NCI-H1417 treated with DMSO at 0.1 percent for 48 hours (cell line): ENCODE measurements at places on chromosomes 1 and 21.

GRCh38 chr21:37564341-37564923 lies 197.9 kb downstream of the DYRK1A start:
- DNase-seq = peak; percentile 39

DNA sequence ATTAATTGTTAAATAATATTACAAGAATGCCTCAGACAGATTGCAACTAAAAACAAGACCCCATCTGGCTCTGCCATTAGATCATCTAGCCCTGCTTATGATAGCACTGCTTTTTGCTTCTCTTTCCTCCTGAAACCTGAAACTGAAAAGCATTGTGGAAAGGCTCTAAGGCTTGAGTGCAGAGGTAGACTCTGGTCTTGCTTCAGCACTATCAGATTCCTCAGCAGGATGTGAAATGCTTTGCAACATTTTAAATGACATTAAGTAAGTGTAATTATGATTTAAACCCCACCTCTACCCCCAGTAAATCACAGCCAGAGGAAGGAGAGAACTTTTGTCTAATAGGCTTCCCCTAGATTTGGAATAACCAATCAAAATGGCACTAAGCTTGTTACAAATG lies 32.9 kb downstream of the PHC2 start:
- DNase-seq = no peak

DNA sequence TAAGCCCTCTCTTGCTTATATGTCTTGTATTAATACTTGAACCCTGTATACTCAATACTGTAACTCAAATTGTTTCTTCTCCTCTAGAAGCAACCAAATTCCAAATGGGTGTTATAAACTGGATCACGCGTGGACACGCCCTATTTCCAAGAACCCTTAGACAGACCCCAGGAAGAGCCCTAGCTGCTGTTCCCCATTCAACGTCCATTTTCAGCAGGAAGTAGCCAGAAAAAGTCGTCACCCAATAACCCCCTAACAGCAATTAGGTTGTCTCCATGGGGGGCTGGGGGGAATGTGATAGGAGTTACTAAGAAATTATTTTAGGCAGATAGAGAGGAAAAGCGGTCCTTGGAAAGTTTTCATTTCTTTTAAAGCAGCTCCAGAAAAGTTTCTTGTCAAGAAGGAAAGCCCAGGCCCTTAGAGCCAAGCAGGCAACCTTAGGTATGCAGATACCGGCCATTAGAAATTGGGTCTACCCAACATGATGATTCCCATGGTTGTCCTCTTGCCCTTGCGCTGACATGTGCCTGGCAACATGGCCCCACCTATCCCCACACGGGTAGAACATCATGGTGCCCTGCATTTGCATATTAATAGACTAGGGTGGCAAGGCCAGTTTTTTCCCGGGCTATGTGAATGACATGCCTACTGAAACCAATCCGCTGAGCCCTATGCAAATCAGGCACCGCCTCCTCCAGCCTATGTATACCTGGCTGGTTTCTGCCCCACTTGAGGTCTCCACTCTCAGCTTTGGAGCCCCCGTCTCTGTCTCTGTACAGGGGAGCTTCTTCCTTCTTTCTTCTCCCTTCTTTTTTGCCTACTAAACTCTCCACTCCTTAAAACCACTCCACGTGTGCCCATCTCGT lies 4.0 kb upstream of the CD46 start:
- no peak for DNase-seq

GRCh38 chr1:53480678-53481077 lies 21.5 kb downstream of the DMRTB1 start:
- DNase-seq = no peak

GRCh38 chr1:14138135-14138506 lies 438.1 kb downstream of the PRDM2 start:
- DNase-seq = no peak

- DNase-seq = no peak
Observed at GRCh38 chr21:36613059-36613458, 85.9 kb upstream of the SIM2 start.

GRCh38 chr1:117436513-117436912 lies 69.3 kb downstream of the MAN1A2 start:
- DNase-seq = no peak

- no peak for DNase-seq
Observed at GRCh38 chr1:225987491-225988316, 11.4 kb downstream of the SDE2 start.

- DNase-seq = no peak
Observed at GRCh38 chr21:38832664-38833063, 26.9 kb downstream of the ETS2 start.

DNA sequence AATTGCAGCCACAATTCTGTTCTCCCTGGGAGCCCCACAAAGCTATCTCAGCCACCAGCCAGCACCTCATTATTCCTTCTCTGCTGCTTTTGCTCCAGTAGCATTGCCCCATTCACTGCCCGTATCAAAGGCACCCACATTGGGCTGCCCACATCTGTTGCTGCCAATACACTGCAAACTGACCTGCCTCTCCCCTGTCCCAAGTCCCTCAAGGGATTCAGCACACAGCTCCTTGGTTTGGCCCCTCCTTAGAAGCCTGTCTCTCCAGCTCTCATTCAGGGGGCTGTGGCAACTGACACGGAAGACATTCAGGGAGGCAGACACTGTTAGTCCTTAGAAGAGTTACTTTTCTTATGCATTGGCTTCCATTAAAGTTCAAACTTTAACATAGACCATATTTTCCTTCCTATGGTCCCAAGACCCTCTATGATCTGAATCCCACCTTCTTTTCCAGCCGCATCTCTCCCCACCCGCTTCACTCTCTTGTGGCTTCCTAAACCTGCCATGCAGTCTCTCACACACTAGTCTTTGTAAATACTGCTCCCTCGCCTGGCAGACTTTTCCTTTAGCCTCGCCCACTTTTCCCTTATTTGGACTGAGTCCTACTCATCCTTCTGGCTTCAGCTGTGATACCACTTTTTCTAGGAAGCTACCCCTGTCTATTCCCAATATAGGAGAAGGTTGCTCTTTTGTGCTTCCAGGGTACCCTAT lies 19.3 kb upstream of the KLHDC8A start:
- DNase-seq = no peak

- DNase-seq = no peak
Observed at GRCh38 chr1:60088620-60089155, 15.1 kb upstream of the C1orf87 start.

DNA sequence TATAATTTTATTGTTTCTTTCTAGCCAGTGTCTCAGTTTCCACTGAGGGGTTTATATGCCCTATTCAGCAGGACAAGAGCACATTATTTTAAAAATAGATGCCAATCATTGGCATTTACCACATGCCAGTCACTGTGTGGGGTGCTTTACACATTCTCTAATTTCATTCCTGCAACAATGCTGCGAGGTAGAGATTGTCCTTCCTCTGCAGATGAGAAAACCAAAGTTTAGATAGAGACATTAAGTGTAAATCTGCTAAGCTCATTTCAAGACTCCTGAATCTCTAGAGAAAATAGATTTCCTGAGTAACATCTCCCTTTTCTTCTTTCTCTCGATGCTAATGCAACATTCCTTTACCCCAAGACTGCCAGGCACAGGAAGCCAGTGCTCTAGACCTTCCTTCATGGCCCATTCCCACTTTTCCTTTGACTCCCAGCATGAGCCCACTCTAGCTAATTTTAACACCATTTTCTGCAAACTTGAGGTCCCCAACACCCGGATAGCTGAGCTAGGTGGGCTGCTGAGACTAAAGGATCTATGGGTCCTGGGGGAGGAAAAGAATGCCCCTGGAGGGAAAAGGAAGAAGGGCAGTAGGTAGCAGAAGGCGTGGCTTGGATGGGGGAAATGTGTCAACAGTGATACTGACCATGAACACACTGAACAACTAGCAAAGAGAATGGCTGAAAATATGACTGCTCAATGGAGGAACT lies 50.0 kb downstream of the SH3GLB1 start:
- DNase-seq = no peak

- no peak for DNase-seq
Observed at GRCh38 chr21:31731056-31731856, 662 bp downstream of the SCAF4 start.

DNA sequence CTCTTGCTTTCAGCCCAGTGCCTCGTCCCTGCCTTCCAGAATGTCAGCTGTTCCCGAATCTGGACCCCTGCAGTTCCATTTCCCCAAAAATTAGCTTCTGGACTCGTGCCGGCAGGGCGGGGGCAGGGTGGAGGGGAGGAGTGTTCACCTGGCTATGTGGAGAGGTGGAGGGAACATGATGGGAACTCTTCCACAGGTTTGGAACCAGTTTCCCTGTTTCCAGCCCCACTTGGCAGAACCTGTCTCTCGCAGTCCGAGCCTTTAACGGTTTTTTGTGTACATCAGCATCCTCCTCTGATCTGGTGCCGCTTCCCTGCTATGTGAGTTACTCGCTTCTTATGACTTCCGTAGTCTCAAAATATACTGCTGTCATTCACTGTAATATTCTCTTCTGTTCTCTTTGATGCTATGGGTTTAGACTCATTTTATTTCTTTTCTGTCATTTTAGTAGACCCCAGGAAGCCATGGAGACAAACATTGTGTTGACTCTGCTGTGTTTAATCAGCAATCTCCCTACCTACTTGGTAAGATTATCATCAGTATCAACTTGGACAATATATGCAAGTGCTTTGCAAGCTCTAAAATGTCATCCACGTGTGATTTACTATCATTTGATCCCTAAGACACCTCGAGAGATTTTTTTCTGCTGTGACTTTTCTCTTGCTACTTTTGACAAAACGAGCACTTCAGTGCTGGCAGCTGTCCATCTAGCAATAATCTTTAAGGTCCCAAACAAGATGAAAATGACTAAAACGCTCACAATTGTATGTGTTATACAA lies 33.3 kb upstream of the HNRNPU start:
- DNase-seq = no peak
